ENCODE measurements at places on chromosomes 5 and 9.

DNA sequence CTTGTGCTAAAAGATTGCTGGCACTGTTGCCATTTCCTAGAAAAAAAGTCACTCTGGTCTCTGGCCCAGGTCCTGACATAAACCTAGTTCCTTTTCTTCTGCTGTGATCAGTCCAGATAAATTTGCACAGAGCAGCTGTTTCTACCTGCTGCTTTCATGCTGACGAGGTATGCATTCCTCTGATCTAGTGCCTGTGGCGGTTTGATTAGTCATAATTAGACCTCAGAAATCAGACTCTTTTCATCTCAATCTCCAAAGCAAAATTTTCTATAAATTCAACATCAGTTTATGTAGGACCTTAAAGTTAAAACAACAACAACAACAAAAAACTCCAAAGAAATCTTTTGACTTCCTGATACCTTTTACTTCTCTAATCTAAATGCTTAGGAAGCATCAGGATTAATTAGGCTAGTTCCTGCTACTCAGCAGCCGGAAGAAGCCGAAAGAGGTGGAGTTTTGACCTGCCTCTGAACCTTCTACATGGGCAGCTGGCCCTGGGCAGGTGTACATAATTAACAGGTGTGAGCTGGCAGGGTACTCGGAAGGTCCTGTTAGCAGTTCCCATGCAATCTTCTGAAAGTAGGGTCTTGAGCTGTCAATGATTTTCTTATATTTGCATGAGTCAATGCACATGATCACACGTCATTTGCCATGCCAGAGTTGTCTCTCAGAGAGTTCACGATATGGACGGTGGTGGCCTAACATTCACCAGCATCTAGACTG, 83.3 kb upstream of the CCDC112 start:
- DNase-seq = no peak

GRCh38 chr9:111632060-111632459, 926 bp downstream of the DNAJC25 start:
- no peak for DNase-seq

GRCh38 chr9:114202396-114202795, 47.1 kb downstream of the COL27A1 start:
- no peak for DNase-seq

- DNase-seq = no peak
Measured at GRCh38 chr5:87361031-87361445, 51.7 kb downstream of the CCNH start.

- no peak for DNase-seq
Measured at GRCh38 chr5:61262080-61262479, 70.0 kb upstream of the ZSWIM6 start.

- no peak for DNase-seq
Measured at GRCh38 chr9:92482329-92482728, at the start of gene ASPN. Gene ASPN (minus strand): TSS chr9:92482506.

DNA sequence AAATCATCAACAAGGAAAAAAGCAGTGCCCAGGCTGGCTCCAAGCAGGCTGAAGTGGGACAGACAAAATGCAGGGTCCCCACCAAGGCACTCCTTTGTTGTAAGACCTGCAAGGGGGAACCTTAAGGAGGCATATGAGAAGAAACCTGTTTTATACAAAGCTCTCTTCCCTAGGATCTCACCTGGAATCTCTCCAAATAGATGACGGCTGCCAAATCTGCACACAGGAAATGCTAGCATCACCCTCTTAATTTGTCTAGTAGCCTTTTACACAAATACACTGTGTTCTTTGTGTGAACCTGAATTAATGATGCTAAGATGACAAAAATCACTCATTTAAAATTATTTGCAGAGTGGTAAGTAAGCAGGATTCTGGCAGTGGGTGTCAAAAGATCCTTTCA, 280.2 kb downstream of the SPOCK1 start:
- DNase-seq = no peak

DNA sequence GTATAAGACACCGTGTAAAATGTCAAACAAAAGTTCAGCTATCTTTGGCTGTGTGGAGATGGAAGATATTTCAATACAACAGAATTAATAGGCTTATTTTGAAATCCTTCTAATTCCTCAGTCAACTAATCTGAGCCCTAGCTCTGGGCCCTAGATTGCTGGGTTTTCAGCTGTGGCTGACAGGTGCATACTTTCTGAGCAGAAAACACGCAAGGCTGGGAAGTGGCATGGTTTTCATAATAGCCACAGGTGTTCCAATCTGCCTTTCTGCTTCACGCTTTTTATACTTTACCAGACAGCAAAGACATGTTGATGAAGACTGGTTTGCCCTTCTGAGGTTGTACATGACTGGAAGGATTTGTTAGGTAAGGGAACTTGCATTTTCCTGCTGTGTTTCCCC, 20.7 kb upstream of the XPA start:
- DNase-seq = no peak

GRCh38 chr9:108094676-108094993, 605.1 kb upstream of the KLF4 start:
- no peak for DNase-seq

- DNase-seq = no peak
Measured at GRCh38 chr5:120354126-120354525, 110.0 kb upstream of the PRR16 start.

DNA sequence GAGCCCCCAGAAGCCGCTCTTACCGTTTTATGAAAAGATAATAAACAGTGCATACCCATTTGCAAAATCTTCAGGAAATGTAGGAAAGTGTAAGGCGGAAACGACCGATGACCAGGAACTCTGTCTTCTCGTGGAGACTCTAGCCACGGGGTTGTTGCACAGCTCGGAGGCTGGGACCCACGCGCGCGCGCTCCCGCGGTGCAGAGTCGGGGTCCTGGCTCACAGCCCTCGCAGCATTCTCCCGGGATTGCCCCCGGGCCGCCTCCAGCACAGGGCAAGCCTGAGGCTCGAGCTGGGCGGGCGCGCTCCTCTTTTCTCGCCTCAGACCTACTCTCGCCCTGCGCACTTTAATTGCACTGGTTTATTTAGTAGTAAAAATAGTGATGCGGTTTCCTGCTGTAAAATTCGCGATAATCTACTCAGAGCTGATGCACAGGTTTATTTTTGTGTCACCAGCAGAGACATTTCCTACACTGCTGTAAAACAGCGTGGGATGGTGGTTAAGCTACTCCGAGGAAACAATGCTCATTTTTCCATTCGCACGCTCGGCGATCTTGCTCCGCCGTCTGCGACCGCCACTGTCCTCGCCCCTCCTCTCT, 15.5 kb downstream of the TRIM7 start:
- DNase-seq = peak; percentile 64

DNA sequence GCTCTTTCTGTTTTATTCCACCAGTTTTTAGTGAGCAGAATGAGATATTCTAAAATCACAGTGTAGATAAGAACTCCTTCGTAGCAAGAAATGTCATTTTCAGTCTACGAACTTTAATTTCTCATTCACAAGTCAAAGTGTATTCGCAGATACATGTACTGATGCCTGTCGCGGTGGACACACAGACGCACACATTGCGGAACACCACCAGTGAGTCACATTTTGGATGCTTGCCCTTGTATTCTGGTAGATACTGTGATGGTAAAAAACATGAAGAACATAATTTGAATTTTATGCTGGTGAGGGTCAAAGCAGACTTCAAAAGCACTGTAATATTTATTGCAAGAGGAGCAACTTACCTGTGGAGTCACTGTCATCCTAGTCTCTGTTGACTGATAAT, 4.7 kb upstream of the C9orf57 start:
- DNase-seq = no peak

DNA sequence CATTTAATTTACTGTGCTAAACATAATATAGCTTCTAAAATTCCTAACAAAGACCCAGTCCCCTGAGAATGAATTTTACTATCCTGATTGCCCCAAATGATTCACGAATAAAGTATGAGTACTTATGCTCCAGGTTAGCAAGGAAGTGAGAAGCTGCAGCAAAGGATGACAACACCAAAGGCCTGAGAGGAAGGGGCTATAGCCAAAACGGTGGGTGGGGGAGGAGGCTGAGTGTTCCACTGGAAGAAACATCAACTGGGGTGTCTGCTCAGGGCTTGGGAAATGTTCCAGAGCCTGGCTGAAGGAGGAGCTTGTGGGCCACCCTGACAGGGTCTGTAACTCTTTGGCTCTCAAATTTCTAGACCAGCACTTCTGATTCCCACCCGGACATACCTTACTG, 157.3 kb downstream of the ADAMTS12 start:
- no peak for DNase-seq

DNA sequence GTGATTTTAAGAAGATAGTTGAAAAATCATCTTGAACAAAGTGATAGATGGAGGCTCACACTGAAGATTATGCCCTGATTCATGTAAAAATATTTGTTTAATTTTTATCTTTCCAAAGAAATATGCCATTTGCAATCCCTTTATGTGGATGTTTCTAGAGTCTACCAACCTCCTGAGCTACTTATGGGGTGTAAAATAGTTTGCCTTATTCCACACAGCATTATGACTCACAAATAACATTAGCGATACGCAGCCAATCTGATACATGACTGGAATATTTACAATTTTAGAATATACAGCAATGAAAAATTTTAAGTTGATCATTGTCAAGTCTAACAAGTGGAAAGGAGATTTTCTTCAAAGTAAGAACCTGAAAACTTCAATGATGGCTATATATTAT, 327.5 kb downstream of the EDIL3 start:
- DNase-seq = no peak

- no peak for DNase-seq
Measured at GRCh38 chr9:78324068-78324650, 27.2 kb downstream of the PSAT1 start.

- DNase-seq = no peak
Measured at GRCh38 chr5:160310552-160311295, 1.6 kb downstream of the CCNJL start.
